Right renal pelvis (tissue), 4 donors: ENCODE measurements at places on chromosomes 2 and 18. TPM values are rescaled to one million over a fixed set of nuclear protein-coding genes. Genes with fewer than 3 reads are reported as not detected.

Gene CCT7
- polyA plus RNA-seq: 256 TPM

Gene OTX1
- not detected for polyA plus RNA-seq

Gene C2orf66
- 0.37 TPM for polyA plus RNA-seq

Gene CCDC68
- polyA plus RNA-seq: 8.3 TPM

Gene SERPINB11
- polyA plus RNA-seq: not detected

Gene CAPN13
- 2.5 TPM for polyA plus RNA-seq

Gene RAX
- polyA plus RNA-seq: not detected

Gene NYAP2
- not detected for polyA plus RNA-seq

DNA sequence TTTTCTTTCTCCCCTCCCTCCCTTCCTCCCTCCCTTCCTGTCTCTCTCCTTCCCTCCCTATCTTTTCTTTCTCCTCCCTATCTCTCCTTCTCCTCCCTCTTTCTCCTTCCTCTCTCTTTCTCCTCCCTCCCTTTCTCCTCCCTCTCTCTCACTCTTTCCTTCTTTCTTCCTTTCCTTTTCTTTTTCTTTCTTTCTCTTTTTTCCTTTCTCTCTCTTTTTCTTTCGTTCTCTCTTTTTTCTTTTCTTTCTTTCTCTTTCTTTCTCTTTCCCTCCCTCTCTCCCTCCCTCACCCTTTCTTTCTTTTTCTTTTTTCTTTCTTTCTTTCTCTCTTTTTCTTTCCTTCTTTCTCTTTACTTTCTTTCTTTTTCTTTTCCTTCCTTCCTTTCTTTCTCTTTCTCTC lies 169.7 kb upstream of the LINC00305 start:
- DNase-seq: no peak

- DNase-seq: no peak
Measured at GRCh38 chr18:41917181-41917580, 37.9 kb upstream of the PIK3C3 start.

- no peak for DNase-seq
Measured at GRCh38 chr2:227597036-227597435, 1.7 kb upstream of the SCYGR2 start.

DNA sequence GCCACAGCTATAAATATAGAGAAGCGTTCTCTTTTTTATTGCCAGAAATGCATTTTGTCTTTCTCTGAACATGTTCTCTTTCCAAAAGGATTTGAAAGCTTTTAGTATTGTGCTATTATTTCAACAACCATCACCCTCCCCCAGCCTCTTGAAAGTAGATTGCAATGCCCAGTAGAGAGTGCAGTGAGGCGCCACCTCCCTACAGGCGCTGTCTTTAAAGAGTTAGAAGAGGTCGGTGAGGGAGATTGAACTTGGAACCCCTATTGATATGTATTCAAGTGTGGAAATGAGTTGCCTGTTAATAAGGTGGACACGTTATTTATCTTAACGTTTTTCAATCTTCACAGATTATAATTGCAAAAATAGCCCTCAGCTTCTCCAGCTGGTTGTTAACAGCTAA lies 360.3 kb downstream of the LRP1B start:
- no peak for DNase-seq

DNA sequence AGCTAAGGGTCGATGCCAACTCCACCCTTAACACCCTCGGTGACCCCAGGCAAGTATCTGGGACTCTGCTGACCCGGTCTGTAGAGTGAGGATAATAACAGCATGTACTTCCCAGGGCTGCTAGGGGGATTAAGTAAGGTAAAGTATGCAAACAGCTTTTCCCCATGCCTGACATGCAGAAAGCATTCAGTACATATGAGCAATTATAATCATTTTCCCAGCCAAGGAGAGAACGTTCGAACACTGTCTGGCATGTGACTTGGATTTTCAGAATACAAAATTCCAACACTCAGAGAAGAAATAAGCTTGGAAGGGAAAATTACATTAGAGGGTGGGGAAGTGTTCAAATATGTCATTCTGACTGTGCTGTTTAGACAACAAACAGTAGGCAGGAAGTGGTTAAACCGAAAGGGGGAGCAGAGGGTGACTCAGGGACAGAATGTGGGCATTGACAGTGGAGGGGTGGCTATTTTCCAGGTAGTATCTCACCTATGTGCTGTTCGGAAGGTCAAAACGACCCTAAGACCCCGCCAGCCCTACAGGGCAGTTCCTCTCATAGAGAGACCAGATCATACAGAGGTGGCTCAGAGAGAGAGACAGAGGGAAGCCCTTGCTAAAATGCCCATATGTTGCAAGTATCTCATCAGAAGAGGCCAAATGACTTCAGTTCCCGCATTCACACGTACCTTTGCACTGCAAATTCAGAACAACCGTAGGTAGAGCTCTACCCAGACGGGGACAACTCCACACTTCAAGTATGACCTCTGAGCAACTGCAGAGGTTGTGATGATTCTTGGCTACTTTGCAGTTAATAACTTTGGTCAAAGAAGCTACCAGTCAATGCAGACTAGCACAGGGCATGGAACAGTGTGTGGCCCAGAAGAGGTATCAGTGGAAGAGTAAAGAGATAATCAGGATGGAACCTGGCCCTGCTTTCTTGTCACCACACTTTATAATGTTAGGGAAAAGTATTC lies 14.8 kb downstream of the ASPRV1 start:
- no peak for DNase-seq

GRCh38 chr2:99701503-99701902 lies 211.7 kb upstream of the REV1 start:
- DNase-seq: no peak

GRCh38 chr18:22827216-22827615 lies 105.9 kb upstream of the RBBP8 start:
- DNase-seq: no peak

- DNase-seq: no peak
Measured at GRCh38 chr18:24368749-24369148, 28.9 kb downstream of the OSBPL1A start.

GRCh38 chr2:191910518-191910917 lies 63.6 kb upstream of the CAVIN2 start:
- DNase-seq: no peak
